Muscle of leg (tissue), 16 donors: ENCODE measurements at places on chromosomes 7 and 10. TPM values are rescaled to one million over a fixed set of nuclear protein-coding genes. Genes with fewer than 3 reads are reported as not detected.
A peak's percentile ranks its signal among the peaks of the same experiment; 100 is the strongest.

AP5Z1 gene
- polyA plus RNA-seq = 16.1 TPM

CHRM2 gene
- 0.18 TPM for polyA plus RNA-seq

KCNIP2 gene
- 3.8 TPM for polyA plus RNA-seq

OPN4 gene
- polyA plus RNA-seq = 0.87 TPM

FGL2 gene
- 21.4 TPM for polyA plus RNA-seq

KLLN gene
- polyA plus RNA-seq = 0.60 TPM

DNA sequence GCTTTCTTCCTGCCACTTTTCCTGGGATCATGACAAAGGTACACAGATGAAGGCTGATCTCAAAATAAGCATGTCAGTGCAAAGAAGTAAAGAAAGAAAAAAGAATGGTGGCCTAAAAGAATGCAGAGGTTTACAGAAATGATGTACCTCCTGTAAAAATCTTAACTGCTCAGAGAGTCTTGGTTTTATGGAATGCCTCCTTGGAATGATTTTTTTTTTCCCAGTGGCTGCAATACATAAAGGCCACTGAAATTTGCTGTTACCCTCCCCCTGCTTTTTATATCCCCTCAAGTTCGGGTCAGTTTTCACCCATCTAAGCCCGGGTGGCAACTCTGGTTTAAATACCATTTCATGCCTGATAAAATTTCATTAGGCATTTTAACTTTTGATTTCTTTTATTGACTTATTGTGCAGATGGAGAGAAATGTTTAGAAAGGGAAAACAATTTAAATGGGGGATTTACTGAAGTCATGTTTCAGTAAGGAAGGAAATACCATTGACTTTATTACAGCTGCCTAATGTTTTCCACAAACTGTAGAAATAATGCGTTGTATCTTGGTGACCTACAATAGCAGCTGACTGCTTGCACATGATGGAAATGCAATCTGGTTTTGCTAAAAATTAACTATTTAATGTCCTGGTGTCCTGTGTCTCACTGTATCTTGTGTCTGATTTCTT lies 102.5 kb downstream of the SAMD9 start:
- peak; percentile 93 for DNase-seq

DNA sequence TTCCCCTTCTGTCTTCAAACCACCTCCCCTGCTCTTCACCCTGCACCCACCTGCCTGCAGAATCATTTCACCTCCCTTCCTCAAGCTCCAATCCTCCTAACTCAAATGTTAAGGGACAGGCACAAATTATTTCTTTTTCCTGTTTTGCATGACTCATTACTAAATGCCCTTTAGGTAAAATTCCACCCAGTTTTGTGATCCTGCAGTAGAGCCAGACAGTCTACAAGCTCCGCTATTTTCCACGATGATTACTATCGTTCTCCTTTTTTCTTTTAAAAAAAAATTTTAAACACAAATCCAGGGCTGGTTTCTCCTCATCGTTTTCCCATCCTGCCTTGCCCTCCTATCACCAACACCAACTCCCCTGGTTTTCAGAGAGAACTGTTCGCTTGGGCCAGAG lies 186.8 kb upstream of the YAE1 start:
- no peak for DNase-seq

- DNase-seq = no peak
These were observed 19.2 kb downstream of the AKR1C8 start for GRCh38 chr10:5165738-5166137.

- no peak for DNase-seq
These were observed 136.1 kb downstream of the ICA1 start for GRCh38 chr7:8125680-8126444.

- peak; percentile 67 for DNase-seq
These were observed 9.6 kb downstream of the TPK1 start for GRCh38 chr7:144826208-144826607.

DNA sequence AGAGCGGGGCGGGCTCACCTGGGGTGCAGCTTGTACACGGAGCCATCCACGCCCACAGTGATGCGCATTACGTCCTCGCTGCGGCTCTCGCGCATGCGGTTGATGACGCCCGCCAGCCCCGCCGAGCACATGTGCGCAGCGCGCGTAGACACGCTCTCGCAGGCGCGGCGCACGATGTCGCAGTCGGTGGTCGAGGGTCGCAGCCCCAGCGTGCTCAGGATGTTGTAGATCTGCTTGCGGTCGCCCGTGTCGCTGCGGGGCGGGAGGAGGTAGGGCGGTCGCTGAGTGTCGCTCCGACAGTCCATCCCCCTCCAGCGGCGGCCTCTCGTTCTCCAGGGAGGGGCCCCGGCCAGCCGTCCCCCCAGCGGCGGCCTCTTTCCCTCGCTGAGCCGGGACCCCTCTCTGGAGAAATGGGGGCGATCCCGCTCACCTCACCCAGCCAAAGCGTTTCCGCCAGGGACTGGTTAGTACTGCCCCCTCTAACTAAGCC lies 4.4 kb upstream of the MYL7 start:
- DNase-seq = no peak
